ENCODE measurements at places on chromosomes 12 and 14.

DNA sequence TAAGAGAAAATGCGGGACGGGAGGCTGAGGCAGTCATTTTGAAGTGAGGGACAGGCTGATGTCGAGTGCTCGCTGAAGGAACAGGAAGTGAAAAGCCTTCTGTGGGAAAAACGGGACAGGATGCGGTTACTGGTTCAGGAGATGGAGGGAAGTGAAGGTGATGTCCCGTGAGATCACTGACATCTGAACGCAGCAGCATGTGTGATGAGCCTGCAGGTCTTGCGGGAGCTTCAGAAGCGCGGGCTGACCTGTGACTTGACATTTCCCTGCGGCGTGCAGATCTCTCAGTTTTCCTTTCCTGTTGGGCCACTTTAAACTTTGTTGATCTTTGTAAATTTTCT is 77.8 kb downstream of the DDX51 start:
- no peak for DNase-seq

GRCh38 chr14:100549834-100550625 is 37.2 kb downstream of the BEGAIN start:
- DNase-seq: no peak

GRCh38 chr12:45685680-45686079 is 43.8 kb upstream of the ARID2 start:
- DNase-seq: no peak

- no peak for DNase-seq
Measured at GRCh38 chr14:103301512-103302354, 32.3 kb upstream of the EIF5 start.

- peak; percentile 7 for DNase-seq
Measured at GRCh38 chr14:59869381-59870255, 958 bp downstream of the RTN1 start.

DNA sequence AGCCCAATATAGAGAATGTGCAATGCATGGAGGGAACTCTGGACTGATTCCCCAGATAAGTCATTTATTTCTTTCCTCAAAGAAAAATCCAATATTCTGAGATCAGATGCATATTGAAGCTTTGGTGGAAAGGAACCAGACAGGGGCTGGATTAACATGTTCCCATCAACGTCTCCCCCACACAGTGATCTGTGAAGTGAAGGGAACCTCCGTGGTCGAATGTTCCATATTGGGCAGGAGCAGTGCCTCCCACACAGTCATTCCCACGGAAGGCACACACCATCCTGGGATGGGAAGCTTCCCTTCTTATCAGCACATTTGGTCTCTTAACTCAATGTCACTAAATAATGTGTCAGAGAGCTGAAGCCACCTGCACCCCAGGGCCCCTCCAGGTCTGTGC is 247.1 kb downstream of the BCL11B start:
- no peak for DNase-seq

GRCh38 chr12:23098517-23098916 is 473.5 kb downstream of the ETNK1 start:
- no peak for DNase-seq

DNA sequence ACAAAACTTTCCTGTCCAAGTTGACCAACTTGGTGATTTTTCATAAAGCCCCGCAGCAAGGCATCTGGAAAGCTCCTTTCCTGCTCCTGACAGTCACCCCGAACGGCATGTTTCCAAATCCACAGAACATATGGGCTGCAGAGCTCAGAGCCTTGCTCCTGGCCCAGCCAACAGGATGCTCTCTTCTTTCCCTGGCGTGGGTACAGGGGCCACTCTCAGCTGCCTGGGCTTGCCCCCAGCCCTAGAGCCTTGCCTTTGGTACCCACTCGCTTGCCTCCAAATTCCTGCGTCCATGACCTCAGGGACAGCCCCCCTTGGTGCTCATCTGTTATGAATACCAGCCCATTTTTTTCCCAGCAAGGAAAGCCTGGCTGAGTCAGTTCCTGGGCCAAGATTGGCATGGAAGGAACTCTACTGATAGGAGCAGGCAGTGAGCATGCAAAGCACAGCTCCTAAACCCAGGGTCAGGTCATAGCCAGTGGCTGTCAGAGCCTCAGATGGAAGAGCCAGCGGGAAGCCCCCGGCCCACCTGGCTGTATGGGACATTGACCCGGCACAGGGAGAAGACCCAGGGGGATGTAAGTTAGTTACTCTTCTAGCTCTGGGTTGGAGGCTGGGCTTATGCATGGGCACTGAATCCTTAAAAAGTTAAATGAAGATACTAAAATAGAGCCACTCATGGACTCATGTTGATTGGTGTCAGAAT is 105.3 kb upstream of the RTL1 start:
- peak; percentile 82 for DNase-seq

- DNase-seq: no peak
Measured at GRCh38 chr12:46071335-46071734, 81.0 kb upstream of the SCAF11 start.

GRCh38 chr12:1744932-1745331 is 54.1 kb downstream of the ADIPOR2 start:
- no peak for DNase-seq

- peak; percentile 8 for DNase-seq
Measured at GRCh38 chr12:140162-140561, 73.6 kb downstream of the IQSEC3 start.

DNA sequence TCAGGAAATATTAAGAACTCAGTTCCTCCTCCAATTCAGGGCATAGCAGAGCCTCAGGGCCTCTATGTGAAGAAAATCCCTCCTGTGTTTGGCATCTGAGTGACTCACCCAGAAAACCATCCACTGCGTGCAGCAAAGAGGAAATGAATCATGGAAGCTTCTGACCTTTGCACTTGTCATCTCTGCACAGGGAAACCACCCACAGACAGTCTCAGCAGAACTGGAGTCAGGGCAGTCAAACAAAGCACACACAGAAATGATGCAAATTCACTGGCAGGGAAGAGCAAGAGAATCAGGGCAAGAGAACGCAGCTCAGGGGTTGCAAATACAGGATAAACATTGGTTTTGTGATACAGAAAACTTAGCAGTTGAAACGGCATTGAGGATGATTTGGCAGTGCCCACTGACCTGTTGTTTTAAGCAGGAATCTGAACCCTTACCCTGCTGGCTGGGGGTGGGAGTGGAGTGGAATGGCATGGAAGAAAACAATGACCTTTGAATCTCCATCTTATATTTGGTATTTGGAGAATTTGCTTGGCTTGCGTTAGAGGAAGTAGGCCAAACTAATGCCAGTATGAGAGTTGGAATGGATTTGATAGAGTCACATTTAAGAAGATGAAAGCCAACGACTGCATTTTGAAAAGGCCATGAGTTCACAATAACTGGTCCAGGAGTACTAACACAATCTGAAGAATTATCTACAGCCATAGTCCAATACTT is 53.5 kb downstream of the PHLDA1 start:
- DNase-seq: peak; percentile 100

GRCh38 chr14:101098177-101098576 is 194.7 kb upstream of the RTL1 start:
- no peak for DNase-seq

DNA sequence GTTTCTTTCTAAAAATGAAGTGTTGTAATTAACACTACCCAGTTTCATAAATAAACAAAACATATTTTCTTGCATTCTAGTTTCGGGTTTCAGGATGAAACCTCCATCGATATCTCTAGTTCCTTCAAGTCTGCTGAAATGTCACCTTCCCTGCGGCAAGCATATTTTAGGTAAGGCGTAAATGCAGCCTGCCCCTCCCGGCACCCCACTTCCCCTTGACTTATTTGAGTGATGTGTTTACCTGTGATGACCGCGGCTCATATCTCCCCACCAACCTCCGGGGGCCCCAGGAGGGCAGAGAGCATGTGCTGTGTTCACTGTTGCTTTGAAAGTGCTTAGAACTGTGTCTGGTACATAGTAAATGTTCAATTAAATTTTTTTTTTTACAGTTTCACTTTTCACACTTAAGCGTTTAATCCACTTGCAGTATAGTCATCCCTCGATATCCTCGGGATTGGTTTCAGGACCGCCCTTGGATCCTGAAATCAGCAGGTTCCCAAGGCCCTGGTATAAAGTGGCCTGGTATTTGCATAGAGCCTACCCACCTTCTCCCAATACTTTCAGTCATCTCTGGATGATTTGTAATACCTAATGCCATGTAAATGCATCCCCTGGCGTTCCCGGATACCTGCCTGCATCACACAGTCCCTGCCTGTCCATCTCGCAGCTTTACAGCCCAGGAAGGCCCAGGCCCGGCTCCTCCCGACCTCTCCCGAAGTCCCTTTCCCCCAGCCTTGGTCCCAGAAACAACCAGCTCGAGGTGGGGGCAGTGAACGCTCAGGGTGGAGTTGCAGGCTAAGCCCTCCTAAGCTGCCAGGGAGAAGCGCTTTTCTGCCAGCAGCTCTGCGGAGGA is 40.2 kb upstream of the FBRSL1 start:
- DNase-seq: no peak

- peak; percentile 42 for DNase-seq
Measured at GRCh38 chr14:86055512-86056075, 525.6 kb downstream of the FLRT2 start.

DNA sequence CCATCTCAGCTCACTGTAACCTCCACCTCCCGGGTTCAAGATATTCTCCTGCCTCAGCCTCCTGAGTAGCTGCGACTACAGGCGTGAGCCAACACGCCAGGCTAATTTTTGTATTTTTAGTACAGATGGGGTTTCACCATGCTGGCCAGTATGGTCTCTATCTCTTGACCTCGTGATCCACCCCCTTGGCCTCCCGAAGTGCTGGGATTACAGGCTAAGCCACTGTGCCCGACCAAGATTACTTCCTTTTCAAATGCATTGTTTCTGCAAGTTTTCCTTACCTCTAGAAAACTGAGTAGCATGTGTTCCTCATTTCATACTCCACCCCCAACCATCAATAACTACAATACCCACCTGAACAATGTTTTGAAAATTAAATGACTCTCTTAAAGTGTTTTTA is 13.1 kb downstream of the ARF6 start:
- no peak for DNase-seq

DNA sequence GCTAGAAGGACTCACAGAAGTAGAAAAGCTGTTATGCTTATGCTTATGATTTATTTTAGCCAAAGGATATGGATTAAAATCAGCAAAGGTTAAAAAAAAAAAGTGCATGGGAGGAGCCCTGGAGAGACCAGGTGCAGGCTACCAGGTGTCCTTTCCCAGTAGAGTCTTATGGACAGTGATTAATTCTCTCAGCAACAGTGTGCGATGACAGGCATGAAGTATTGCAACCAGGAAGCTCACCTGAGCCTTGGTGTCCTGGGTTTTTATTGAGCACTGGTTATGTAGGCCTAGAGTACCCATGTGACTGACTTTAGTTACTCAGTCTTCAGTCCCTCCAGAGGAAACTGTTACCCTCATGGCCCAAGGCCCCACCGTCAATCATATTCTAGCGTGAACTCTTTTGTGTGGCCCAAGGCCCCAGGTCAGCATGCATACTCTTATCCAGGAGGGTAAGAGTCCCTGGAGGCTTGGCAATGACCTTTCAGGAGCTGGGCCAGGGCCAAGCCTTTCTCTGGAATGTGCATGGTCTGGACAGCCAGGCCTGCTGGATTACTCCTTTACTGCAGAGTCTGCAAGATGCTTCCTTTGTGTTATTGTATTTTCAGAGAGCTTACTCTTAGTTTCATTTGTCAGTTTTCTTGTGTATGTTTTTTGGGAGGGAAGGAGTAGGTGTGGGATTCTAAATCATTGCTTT is 69.6 kb upstream of the RD3L start:
- no peak for DNase-seq

DNA sequence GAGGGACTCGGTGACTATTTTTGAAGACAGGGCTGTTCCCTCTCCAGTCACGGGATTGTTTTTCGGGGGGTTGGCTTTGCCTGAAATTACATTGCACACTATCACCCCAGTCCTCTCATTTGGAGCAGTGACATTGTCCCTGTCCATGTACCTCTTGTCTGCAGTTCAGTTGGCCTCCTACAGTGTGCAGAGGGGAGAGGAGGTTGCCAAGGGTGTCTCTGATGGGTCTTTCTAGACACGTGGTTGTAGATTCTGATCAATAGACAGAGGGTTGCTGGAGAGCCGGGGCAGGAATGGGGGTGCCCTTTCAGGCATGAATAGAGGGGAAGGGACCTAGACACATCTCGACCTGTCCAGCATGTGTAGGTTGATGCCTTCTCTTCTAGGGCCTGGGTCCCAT is 1.2 kb downstream of the TMEM120B start:
- DNase-seq: peak; percentile 28

GRCh38 chr14:52339262-52339661 is 25.1 kb downstream of the PTGER2 start:
- DNase-seq: no peak

- peak; percentile 30 for DNase-seq
Measured at GRCh38 chr12:39972119-39972518, 133.8 kb downstream of the SLC2A13 start.

DNA sequence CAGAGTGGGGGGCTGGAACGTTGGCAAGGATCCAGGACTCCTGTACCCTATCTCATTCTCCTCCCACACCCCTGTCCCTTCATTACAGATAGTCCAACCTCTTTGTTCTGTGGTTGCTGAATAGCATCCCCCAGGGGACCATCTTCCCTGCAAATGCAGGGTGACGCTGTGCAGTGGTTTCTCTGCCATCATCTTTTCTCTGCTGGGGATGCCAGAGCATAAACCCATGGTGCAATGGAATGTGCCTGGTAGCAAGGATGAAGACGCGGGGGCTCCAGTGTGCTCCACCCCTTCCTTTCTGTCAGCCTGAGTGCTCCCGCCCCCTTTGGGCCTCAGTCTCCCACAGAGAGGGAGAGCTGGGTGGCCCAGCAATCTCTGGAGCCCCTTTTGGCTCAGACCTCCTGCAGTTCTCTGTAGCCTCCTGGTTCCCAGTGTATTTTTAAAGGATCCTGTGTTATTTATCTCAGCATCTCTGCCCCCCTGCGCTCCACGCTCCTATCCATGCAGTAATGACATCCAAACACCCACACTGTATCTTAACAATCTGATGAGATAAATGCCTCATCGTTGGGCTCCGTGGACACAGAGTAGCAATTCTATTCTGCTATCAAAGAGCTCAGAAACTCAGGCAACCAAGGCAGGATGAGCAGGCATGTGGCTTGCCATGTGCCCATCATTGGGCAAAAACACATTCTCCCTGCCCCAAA is 212.8 kb downstream of the CACNA1C start:
- no peak for DNase-seq

- peak; percentile 81 for DNase-seq
Measured at GRCh38 chr12:26318661-26319068, 123.3 kb downstream of the SSPN start.

DNA sequence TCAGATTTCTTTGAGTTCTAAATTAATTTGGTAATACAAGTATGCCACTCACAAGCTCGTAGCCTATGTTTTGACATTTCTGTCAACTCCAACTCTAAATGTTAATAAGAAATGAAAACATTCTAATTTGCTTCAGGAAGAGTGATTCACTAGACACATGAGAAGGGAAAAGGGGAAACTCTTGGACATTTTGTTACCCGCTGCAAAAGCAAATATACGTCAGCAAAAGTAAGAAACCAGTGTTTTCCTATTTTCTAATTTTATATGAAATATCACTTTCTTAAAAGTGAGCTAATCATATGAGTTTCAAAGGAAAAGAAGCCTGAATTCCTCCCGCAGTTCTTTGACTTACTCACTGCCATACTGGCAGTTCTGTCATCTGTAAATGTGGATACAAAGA is 162.3 kb downstream of the GRIP1 start:
- no peak for DNase-seq

GRCh38 chr14:59325906-59326305 is 137.4 kb downstream of the DAAM1 start:
- DNase-seq: peak; percentile 53

All from foreskin fibroblast (primary cell).